WTC11 (cell line): ENCODE measurements at places on chromosomes 13 and 19. TPM values are rescaled to one million over a fixed set of nuclear protein-coding genes. Genes with fewer than 3 reads are reported as not detected.

Gene ZNF429
- total RNA-seq, result 7.7 to 9.2 TPM (median 9.1 TPM) in 3 replicates

Gene POU2F2
- 6.0 to 7.7 TPM (median 6.6 TPM) in 3 replicates for total RNA-seq

DNA sequence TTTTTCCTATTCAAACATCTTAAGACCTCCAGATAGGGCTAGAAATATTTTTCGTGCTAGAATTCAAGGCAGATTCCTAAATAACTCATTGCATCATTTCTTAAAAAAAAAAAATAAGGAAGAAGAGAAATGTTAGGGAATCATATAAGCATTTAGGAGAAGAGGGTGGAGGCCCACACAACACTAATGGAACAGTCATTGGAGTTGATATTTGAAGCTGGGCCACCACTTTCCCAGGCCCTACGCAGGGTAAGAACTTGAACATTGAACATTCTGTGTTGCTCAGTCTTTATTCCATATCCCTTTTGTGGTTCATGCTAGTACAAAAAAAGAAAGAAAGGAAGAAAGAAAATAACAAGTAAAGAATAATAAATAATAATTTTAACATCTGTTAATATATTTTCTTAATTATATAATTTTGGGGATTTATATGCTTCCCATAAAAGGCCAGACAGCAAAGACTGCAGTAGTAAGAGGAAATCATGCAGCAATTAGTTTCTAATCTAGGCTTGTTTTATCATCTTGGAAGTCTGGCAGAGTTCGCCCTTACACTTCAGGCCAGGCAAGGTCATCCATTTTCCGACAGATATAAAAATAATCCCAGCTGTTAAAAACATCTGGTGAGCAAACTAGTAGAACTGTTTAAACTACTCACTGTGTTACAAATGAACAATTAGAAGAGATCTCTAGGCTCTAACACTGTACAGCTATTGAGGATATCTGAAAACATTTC lies 127.7 kb downstream of the FRY start:
- DNase-seq, result no peak

- DNase-seq, result no peak
These were observed 8.7 kb downstream of the NCLN start for GRCh38 chr19:3194106-3195087.

- DNase-seq, result no peak
These were observed 55.6 kb upstream of the KL start for GRCh38 chr13:32960626-32961025.

GRCh38 chr13:66840621-66841020 lies 389.5 kb downstream of the PCDH9 start:
- DNase-seq, result no peak
